Stimulated activated CD8-positive, alpha-beta memory T cell treated with anti-CD3 and anti-CD28 coated beads, Interleukin-7, amount 100 ng/mL, for 48 hours (primary cell): ENCODE measurements at places on chromosomes 1 and 21.

GRCh38 chr1:153535242-153536011, at the start of gene S100A6:
Gene S100A6, minus strand, starts transcription at chr1:153535991. Its CDS starts 652 bp downstream, at chr1:153535339.
- no peak for DNase-seq

DNA sequence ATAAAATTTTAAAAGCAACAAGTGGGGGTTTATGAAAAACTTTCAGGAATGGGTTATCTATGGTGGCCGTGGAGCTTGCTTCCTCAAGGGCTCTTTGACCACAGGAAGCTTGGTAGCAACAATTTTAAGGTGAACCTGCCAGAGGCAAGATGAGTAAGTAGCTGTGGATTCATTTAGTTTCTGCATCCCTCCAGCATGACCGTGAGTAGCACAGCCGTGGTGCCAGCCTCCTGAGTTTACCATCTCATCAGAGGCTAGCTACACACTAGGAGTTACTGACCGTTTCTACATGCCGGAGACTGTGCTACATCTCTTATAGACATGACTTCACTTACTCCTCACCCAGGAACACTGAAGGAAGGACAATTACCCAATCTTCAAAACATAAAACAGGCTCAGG, 30.1 kb upstream of the PLEKHG5 start:
- DNase-seq, result no peak

GRCh38 chr1:12711536-12711935, 4.4 kb upstream of the AADACL3 start:
- DNase-seq, result no peak

- DNase-seq, result no peak
Measured at GRCh38 chr21:18772897-18773296, 369.3 kb upstream of the TMPRSS15 start.

GRCh38 chr1:244077473-244078220, 26.6 kb downstream of the ZBTB18 start:
- no peak for DNase-seq

DNA sequence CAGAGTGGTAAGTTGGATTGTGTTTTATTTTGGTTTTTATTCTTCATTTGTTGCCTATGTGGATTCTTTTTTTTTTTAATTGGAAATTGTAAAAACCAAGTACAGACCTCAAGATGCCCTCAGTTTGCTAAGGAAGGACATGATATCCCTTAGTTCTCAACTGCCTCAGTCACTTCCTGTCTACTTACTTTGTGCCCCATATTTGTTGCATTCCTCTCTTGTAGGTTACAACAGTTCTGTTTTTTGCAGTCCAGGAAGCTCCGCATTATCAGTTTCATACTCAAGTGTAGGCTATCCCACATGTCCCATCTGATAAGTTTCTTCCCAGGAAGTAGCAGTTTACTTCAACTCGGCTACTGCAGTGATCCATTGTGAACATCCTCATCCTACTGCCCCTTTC, 82.0 kb downstream of the RPAP2 start:
- no peak for DNase-seq

GRCh38 chr21:34135330-34135729, 62.0 kb downstream of the MRPS6 start:
- DNase-seq, result no peak
